SW 1271 (cell line): ENCODE measurements at places on chromosomes 7 and 10.

GRCh38 chr10:77513781-77514331, 123.8 kb downstream of the KCNMA1 start:
- DNase-seq: peak; percentile 24

GRCh38 chr10:76456197-76456596, 1024.8 kb downstream of the LRMDA start:
- no peak for DNase-seq

- no peak for DNase-seq
Observed at GRCh38 chr10:78383378-78384048, 349.9 kb downstream of the RPS24 start.

- DNase-seq: no peak
Observed at GRCh38 chr10:131238669-131239280, 72.7 kb downstream of the TCERG1L start.

DNA sequence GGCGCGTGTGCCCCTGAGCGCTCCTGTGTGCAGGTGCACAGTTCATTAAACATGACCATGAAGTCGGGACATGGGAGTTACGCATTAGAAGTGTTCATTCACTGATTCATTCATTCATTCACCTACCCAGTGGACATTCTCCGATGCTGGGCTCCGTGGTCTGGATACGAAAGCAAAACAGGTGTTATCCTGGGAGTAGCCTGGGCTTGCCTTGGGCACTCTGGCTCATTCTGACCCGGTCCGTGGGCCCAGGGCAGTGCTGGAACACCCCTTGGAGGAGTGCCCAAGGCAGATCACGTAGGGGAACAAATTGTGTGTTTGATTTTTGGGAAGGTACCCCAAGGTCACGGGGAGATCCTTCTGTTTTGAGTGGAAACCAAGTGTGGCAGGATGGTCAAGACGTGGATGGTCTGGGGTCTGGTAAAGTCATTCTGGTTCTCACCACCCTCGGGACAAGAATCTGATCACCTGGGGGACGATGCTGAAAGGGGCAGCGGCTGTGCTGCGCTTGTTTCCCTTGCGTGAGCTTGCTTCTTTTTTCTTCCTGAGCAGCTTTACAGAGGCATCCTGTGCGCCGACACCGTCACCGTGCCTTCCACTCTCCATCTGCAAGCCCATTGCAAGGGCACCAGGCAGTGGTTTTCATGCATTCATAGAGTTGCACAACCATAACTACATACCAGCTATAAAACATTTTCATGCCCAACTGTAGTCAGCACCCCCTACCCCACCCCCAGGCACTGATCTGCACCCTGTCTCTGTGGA, 10.1 kb downstream of the ELFN1 start:
- no peak for DNase-seq

DNA sequence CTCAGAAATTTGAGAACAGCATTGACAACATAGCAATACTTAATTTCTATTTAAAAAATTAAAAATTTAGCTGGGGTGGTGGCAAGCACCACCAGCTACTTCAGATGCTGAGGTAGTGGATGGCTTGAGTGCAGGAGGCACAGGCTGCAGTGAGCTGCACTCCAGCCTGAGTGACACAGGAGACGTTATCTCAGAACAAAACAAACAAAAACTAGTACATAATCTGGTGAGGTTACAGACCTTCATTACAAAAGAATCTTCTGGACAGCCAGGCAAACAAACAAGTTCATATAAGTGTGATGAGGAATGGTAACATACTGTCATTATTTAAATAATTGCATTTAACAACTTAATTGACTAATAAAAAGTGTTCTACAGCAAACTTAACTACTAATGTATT, 77.0 kb upstream of the OIT3 start:
- DNase-seq: no peak

GRCh38 chr7:30764030-30764975, 6.9 kb upstream of the MINDY4 start:
- DNase-seq: no peak

DNA sequence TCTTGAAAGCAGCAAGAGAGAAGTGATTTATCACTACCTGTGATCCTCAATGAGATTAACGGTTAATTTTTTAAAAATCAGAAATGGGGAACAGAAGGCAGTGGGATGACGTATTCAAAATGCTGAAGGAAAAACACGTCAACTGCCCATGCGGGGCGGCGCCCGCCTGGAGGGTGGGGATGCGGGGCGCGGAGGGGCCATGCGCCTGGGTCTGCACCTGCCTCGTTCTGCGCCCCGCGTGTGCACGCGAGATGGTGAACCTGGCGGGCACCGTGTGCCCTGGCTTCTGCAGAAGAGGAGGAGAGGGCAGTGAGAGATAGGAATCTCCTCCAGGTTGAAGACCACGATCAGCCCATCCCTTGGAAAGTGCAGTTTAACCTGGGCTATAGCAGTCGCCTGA, 79.3 kb upstream of the ZNF32 start:
- DNase-seq: no peak

GRCh38 chr10:71072131-71072822, 140.1 kb upstream of the UNC5B start:
- no peak for DNase-seq

GRCh38 chr7:129793506-129794310, 159.1 kb downstream of the UBE2H start:
- no peak for DNase-seq

DNA sequence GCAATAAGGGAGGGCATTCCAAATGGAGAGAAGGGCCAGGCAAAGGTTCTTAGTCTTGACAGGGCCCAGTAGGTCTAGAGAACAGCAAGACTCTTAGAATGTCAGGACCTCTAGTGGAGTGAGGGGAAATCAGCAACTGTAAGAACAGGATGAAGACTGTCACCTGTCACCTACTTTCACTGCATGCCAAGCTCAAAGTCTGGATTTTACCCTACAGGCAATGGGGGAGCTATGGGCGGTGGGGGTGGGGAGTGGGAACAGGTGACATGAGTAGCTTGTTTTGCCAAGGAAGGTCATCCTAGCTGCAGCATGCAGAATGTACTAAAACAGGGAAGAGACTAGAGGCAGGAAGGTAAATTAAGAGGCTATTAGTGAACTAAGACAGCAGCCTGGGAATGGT, 18.3 kb downstream of the GOT1 start:
- no peak for DNase-seq

GRCh38 chr7:131109011-131109758, 218.5 kb upstream of the MKLN1 start:
- no peak for DNase-seq

GRCh38 chr10:45450866-45451265, 76.8 kb downstream of the ALOX5 start:
- DNase-seq: no peak

GRCh38 chr10:73647211-73647874, 6.1 kb upstream of the MYOZ1 start:
- DNase-seq: no peak

DNA sequence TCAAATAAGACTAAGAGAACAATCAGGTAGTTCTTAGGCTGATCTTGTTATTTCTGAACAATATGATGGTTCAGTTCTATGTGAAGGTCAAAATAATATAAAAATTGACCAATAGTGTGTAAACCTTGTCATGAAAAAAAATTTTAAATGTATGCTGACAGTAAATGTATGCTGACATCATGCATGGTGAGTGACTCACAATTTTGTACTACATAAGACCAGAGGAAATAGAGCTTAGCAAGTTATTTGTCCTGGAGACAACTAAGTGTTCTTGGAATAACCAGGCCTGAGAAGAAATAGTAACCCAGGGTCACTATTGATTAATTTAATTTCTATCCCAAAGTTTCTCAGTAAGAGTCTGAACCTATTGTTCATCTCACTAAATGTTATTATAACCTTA, 182.2 kb upstream of the PCDH15 start:
- DNase-seq: no peak

DNA sequence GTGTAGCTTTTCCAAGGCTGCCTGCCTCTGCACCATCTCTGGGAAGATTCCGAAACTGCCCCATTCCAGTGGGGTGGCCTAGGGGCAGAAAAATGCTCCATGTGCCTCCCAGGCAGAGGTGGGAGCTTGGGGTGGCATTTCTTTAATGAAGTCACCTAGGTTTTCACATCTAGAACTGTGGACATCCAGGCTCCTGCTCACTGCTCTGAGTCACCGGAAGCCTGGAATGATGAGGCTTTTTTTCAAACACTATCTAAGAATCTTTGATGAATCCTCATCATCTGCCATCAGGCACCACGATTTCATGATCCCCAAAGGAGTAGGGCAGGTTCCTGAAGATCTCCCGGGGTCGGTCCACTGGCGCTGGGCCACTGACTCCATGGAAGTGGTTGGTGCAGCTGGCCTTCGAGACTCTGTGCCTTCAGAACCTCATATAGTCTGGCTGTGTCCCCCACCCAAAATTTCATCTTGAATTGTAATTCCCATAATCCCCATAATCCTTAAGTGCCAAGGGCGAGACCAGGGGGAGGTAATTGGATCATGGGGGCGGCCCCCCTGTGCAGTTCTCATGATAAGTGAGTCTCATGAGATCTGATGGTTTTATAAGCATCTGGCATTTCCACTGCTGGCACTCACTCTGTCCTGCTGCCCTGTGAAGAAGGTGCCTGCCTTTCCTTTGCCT, 37.1 kb downstream of the MTURN start:
- no peak for DNase-seq

DNA sequence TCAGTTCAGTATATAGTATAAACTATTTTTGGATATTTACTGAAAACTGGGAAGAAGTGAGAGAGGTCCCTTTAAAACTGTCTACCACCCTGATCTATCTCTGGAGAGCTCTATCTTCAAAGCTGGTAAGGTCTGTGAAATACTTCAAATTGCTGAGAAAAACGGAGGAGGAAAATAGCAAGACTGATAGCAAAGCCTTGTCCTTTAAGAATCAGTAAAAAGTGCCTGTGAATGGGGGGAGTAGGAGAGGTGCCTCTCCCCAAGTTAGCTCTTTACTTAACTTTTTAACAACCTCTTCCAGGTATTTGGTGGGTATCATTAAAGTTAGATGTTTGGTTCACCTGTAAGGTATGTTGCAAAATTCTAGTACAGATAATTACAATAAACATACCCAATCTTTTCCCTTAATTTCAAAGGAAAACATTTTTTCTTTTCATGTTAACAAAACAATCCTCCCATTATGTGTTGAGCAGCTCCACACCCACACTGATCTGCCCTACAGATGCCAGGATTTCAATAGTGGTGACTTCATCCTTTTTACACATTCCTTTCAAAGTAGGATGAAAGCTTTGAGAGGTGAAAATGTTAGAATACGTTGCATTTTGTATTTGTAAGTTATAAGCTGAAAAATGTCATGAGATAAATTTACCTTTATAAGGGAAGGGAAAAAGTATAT, 149.2 kb downstream of the CRPPA start:
- no peak for DNase-seq

DNA sequence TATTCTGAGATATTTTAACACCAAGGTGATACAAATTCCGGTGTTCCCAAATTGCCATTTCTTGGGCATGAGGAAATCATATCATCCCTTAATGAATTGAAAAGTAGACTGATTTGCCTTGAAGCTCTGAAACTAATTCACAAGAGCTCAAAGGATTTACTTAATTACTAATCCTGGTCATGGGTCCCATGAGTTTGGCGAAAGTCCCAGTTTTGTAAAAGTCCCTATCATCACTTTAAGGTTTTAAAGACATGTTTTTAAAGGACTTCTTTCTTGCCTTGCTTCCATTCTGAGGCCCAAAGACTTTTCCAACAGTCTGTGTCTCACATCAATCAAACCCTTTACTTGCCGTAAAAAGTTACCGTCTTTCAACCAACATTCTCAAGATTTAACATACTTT, 377.9 kb downstream of the DNAJB9 start:
- DNase-seq: no peak

- DNase-seq: peak; percentile 57
Observed at GRCh38 chr7:124723012-124723411, 42.6 kb downstream of the GPR37 start.

GRCh38 chr7:81944058-81944457, 174.2 kb upstream of the HGF start:
- no peak for DNase-seq

DNA sequence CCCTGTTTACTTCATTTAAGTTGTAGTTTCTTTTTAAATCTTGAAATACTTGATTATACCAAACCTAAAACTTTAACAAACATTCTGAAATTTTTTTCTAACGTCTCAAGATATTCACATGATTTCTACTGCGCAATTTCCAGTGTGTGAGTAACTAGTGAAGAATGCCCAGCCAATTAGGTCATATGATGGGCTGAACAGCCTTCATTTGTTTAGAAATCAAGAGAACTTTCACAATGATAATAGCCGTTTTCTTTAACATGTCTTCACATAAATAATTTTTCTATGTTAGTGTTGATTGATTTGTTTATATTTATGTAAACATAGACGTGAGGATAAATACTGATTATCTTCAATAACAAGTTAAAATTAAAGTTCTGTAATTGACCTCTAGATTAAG, 21.8 kb downstream of the STAM start:
- peak; percentile 14 for DNase-seq

- no peak for DNase-seq
Observed at GRCh38 chr7:110977127-110977737, 113.7 kb upstream of the LRRN3 start.

DNA sequence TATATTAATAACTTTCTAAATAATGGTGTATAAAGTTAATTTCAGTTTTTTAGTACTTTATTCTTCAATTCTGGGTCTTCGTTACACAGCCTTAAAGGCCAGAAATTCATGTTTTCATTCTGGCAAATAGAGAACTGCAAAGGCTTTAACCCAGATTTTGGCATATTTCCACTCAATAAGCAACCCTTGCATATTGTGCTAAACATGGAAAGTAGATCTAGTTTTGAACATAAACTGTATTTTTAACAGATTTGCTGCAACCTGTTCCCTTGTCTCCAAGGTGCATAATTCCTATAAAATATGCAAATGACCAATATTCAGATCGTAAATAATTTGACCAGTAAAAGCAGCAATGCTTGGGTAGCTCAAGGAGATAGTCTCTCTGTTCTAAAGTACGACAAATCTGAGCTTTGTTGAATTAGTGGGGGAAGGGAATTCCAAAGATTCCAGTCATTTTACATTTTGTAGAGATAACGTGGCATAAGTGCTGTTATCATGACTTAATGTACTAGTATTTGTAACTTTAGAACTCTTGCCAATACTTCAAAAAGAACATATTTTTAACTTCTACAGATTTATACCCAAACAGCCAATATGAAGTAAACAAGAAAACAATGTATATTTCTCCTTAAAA, 46.4 kb upstream of the RSBN1L start:
- peak; percentile 47 for DNase-seq

GRCh38 chr7:75638594-75639070, 100.1 kb downstream of the HIP1 start:
- no peak for DNase-seq
